ENCODE measurements at places on chromosomes 12 and 14. TPM values are rescaled to one million over a fixed set of nuclear protein-coding genes. Genes with fewer than 3 reads are reported as not detected.

- no peak for DNase-seq
- H3K27me3 ChIP-seq, result peaks cover 5% of the 10 kb centered on the region
- H3K27ac ChIP-seq, result no peak overlapping the region
- H3K36me3 ChIP-seq, result no peaks in the 10 kb centered on the region
Observed at GRCh38 chr12:57039016-57039798, 10.7 kb downstream of the MYO1A start.

GRCh38 chr14:30550335-30550734 is 8.6 kb upstream of the G2E3 start:
- no peak overlapping the region for H3K27ac ChIP-seq
- H3K36me3 ChIP-seq, result no peaks in the 10 kb centered on the region
- H3K4me3 ChIP-seq, result no peak overlapping the region
- H3K4me1 ChIP-seq, result no peaks in the 10 kb centered on the region
- DNase-seq, result no peak

DNA sequence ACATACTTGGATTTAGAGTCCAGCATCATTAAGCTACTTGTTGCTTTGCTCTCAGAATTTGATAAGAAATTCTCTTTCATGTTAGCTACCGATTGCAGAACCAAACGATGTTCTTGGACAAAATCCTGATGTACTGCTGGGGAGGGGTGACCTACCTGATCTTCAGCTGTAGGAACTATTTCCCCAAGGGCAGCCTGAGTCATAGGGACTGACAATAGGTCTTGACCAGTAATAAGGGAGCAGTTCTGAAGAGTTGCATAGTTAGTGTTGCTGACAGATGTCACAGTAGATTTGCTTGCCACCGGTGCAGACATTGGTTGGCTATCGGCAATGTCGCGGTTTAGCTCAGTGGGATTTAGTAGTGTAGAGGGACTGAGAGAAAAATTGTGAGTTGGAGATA is 10.6 kb downstream of the SIX4 start:
- no peak for DNase-seq
- H3K4me3 ChIP-seq, result no peak overlapping the region
- no peak overlapping the region for H3K27ac ChIP-seq

DNA sequence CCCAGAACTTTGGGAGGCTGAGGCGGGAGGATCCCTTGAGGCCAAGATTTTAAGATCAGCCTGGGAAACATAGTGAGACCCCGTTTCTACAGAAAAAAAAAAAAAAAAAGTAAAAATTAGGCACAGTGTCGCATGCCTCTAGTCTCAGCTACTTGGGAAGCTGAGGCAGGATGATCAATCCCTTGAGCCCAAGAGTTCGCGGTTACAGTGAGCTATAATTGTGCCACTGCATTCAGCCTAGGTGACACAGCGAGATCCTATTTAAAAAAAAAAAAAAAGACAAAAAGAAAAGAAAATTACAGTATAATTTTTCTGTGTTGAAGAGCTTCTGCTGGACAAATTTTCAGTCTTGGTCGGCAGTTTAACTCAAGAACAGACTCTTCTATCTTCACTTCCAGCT is 133.9 kb upstream of the FGD4 start:
- no peak overlapping the region for H3K27ac ChIP-seq
- H3K4me3 ChIP-seq, result no peak overlapping the region
- H3K4me1 ChIP-seq, result peaks cover 5% of the 10 kb centered on the region
- no peak for DNase-seq
- no peaks in the 10 kb centered on the region for H3K27me3 ChIP-seq

GRCh38 chr12:48873096-48873495 is 7.4 kb upstream of the RND1 start:
- no peaks in the 10 kb centered on the region for H3K4me1 ChIP-seq
- no peak overlapping the region for H3K27ac ChIP-seq
- H3K36me3 ChIP-seq, result no peaks in the 10 kb centered on the region
- DNase-seq, result no peak

SRRM4 gene
- total RNA-seq, result not detected

- H3K27me3 ChIP-seq, result no peaks in the 10 kb centered on the region
- H3K4me3 ChIP-seq, result no peak overlapping the region
Observed at GRCh38 chr14:75150150-75150549, 23.3 kb upstream of the NEK9 start.

DNA sequence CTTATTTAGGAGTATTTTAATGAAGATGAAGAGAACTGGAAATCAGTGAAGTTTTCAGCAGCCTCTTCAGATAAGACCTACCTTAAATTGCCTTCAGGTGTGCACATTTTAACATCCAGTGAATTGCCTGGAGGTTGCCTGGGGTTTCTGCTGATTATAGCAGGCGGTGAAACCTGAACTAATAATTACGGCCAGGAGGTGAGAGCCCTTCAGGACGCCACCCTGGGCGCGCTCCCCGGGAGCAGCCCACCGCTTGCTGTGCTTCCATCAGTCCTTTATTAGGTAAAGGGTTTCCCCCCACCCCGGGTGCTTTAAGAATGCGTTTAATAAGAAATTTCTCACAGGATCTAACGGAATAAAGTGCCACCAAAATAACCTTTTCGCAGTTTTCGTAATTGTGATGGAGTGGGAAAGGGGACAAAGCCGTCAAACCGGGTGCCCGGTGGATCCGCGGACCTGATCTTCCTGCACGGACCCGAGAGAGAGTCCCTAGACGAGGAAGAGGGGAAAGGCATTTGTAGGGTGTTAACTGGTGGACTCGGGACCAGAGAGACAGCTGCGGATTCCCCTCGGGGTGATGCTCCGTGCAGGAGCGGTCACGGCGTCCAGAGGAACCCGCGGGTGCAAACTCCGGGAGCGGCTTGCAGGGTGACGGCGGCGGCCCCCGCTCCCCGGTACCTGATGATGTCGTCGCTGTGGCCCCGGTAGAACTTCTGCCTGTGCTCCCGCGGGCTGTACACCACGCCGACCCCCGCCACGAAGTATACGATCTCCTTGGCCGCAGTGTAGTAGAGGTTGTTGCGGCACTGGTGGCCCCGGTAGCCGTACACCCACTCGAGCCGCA is 902 bp downstream of the EML5 start:
- H3K36me3 ChIP-seq, result no peaks in the 10 kb centered on the region
- no peaks in the 10 kb centered on the region for H3K4me1 ChIP-seq
- no peaks in the 10 kb centered on the region for H3K27me3 ChIP-seq
- H3K27ac ChIP-seq, result no peak overlapping the region
- H3K4me3 ChIP-seq, result peak overlapping the region; percentile 71
- DNase-seq, result no peak

DNA sequence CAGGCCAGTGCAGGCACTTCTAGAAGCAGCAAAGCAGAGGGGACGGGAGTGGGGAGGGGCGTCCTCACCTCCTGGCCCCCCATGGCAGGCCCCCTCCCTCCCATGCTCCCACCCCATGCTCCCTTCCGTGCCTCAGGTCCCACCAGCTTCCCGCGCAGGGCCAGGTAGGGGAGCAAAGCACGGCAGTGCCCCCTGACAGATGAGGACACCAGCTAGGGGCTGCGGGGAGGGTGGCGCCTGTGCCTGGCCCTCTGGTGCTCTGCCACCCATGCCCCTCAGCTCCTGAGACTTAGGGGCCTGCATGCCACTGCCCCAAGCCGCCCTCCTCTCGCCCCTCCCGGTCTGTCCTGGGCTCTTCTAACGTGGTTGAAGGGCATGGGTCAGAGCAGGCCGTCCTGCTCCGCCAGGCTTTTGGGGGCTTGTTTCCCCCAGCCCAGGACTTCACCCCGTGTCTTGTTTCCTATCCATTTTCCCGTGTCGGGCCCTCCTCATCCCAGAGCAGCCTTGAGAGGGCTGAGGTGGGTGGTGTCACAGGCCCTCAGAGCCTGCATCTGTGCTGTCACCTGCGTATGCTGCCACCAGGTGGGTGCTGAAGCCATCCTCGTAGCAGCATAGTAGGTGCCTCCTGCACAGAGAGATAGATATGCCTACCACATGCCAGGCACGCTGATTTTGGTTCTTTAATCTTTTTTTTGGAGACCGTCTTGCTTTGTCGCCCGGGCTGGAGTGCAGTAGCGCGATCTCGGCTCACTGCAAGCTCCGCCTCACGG is 10.2 kb downstream of the TRMT61A start:
- DNase-seq, result peak; percentile 47
- H3K27me3 ChIP-seq, result no peaks in the 10 kb centered on the region
- H3K27ac ChIP-seq, result peak overlapping the region; percentile 60

GRCh38 chr12:32765906-32766305 is 10.2 kb upstream of the YARS2 start:
- H3K27ac ChIP-seq, result no peak overlapping the region
- H3K36me3 ChIP-seq, result no peaks in the 10 kb centered on the region
- DNase-seq, result no peak
- H3K27me3 ChIP-seq, result no peaks in the 10 kb centered on the region
- no peaks in the 10 kb centered on the region for H3K4me1 ChIP-seq
- no peak overlapping the region for H3K4me3 ChIP-seq

DNA sequence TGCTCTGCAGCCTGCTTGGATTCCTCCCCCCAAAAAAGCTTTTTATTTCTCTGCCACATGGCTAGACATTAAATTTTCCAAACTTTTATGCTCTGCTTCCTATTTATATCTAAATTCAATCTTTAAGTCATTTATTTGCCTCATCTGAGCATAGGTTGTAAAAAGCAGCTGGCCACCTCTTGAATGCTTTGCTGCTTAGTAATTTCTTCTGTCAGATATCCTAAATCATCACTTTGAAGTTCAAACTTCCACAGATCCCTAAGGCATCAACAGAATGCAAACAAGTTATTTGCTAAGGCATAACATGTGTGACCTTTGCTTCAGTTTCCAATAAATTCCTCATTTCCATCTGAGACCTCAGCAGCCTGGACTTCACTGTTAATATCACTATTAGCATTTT is 209.6 kb downstream of the FSCB start:
- no peaks in the 10 kb centered on the region for H3K4me1 ChIP-seq
- no peaks in the 10 kb centered on the region for H3K36me3 ChIP-seq
- no peak for DNase-seq
- H3K27me3 ChIP-seq, result no peaks in the 10 kb centered on the region
- no peak overlapping the region for H3K27ac ChIP-seq
- H3K4me3 ChIP-seq, result no peak overlapping the region

DNA sequence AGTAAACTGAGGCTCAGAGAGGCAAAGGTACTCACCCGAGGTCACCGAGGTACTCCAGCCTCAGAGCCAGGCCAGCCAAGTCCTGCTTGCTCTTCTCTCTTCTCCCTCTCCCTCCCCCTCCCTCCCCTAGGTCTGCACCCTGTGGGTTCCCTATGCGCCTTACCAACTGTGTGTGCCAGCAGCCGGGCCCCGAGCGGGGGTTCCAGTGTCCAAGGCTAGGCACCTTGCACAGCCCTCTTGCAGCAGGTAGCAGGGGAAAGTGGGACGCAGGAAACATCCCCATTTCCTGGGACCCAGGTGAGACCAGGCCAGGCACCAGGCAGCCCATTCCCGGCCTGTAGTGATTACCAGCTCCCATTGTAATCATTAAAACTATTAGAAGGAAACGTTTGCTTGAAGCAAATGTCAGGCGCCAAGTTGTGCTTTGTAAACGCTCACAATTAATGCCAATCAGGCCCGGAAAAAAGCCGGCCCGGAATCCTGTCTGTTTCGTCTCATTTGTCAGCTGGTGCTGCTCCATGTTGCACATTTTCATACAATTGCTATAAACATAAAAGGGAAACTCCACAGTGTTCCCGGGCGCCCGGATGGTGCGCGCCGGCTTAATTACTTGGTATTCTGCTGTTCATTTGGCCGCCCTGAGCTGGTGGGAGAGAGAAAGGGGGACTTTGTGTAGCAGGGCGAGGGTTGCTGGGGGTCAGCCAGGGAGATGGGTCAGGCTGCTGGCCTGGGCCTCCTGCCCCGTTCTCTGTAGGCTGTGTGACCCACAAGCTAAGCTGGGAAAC is 11.9 kb downstream of the FAM222A start:
- no peaks in the 10 kb centered on the region for H3K36me3 ChIP-seq
- H3K27ac ChIP-seq, result no peak overlapping the region
- peak; percentile 22 for DNase-seq
- no peak overlapping the region for H3K4me3 ChIP-seq
- H3K4me1 ChIP-seq, result peaks cover 14% of the 10 kb centered on the region

GRCh38 chr14:65261425-65261920 is 151.1 kb upstream of the FUT8 start:
- H3K4me1 ChIP-seq, result no peaks in the 10 kb centered on the region
- DNase-seq, result no peak
- H3K27ac ChIP-seq, result no peak overlapping the region
- no peak overlapping the region for H3K4me3 ChIP-seq
- no peaks in the 10 kb centered on the region for H3K27me3 ChIP-seq

KIF5A gene
- 0.20 TPM for total RNA-seq

GRCh38 chr12:33330940-33331339 is 108.7 kb downstream of the SYT10 start:
- no peak overlapping the region for H3K4me3 ChIP-seq
- no peaks in the 10 kb centered on the region for H3K4me1 ChIP-seq
- H3K36me3 ChIP-seq, result no peaks in the 10 kb centered on the region
- no peaks in the 10 kb centered on the region for H3K27me3 ChIP-seq
- H3K27ac ChIP-seq, result no peak overlapping the region
- no peak for DNase-seq

LBHD2 gene
- total RNA-seq, result not detected

TAS2R46 gene
- total RNA-seq, result not detected

GRCh38 chr12:115710104-115710564 is 567.4 kb downstream of the MED13L start:
- H3K36me3 ChIP-seq, result no peaks in the 10 kb centered on the region
- H3K4me3 ChIP-seq, result no peak overlapping the region
- no peak overlapping the region for H3K27ac ChIP-seq
- peaks cover 22% of the 10 kb centered on the region for H3K4me1 ChIP-seq

- no peaks in the 10 kb centered on the region for H3K36me3 ChIP-seq
- H3K27ac ChIP-seq, result no peak overlapping the region
- H3K4me3 ChIP-seq, result no peak overlapping the region
- H3K4me1 ChIP-seq, result no peaks in the 10 kb centered on the region
- H3K27me3 ChIP-seq, result no peaks in the 10 kb centered on the region
- DNase-seq, result no peak
Observed at GRCh38 chr12:43079476-43079875, 472.5 kb downstream of the ADAMTS20 start.

DNA sequence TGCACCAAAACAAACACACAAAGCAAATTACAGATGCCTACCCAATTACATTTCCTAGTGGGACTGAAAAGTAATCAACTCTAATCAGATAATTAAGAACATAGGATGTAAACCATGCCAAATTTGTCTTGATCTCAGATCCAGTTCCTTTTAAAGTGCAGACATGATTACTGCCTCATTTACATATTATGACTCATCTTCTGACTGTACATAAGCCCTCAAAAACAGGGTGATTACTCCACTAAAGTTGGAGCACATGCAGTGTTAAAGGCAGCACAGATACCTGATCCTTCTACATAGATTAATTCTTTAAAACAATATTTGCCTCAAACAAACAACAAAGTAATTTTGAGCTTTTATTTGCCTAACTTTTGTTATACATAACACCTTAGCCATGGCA is 337.2 kb downstream of the RPS29 start:
- H3K4me3 ChIP-seq, result no peak overlapping the region
- H3K27me3 ChIP-seq, result no peaks in the 10 kb centered on the region
- DNase-seq, result no peak
- no peak overlapping the region for H3K27ac ChIP-seq

GRCh38 chr14:28012629-28013415 is 753.8 kb upstream of the FOXG1 start:
- no peak overlapping the region for H3K4me3 ChIP-seq
- no peaks in the 10 kb centered on the region for H3K4me1 ChIP-seq
- no peak for DNase-seq
- H3K27me3 ChIP-seq, result no peaks in the 10 kb centered on the region
- H3K36me3 ChIP-seq, result no peaks in the 10 kb centered on the region

GRCh38 chr14:76710056-76711010 is 50.9 kb upstream of the VASH1 start:
- no peak overlapping the region for H3K4me3 ChIP-seq
- DNase-seq, result no peak
- H3K36me3 ChIP-seq, result no peaks in the 10 kb centered on the region

Measured in heart left ventricle (tissue), 16 donors.